Glomerular endothelial cell (primary cell): ENCODE measurements at places on chromosomes 5 and 9. TPM values are rescaled to one million over a fixed set of nuclear protein-coding genes. Genes with fewer than 3 reads are reported as not detected.

Gene PCDHGA9
- 3.3 and 4.5 TPM in 2 replicates for total RNA-seq

Gene PCDHA4
- total RNA-seq, result 0.29 TPM in 1 of 2 replicates, not detected in the other

Gene DCTN4
- total RNA-seq, result 40.2 and 47.1 TPM in 2 replicates

Gene FREM1
- total RNA-seq, result 0.06 TPM in 1 of 2 replicates, not detected in the other

Gene IQGAP2
- 2.8 and 3.6 TPM in 2 replicates for total RNA-seq

Gene ANXA2R
- total RNA-seq, result 4.1 and 11.2 TPM in 2 replicates

Gene LCN15
- 0.29 TPM in 1 of 2 replicates, not detected in the other for total RNA-seq

Gene GKAP1
- 0.78 and 1.9 TPM in 2 replicates for total RNA-seq

Gene PCDHGA10
- total RNA-seq, result 4.0 and 12.4 TPM in 2 replicates

Gene CACFD1
- total RNA-seq, result 8.3 and 12.3 TPM in 2 replicates

Gene SPDL1
- total RNA-seq, result 15.3 and 23.6 TPM in 2 replicates

Gene CYSRT1
- 0.41 and 0.78 TPM in 2 replicates for total RNA-seq

Gene SVEP1
- 0.05 and 0.06 TPM in 2 replicates for total RNA-seq

Gene RAB3C
- total RNA-seq, result 1.4 and 4.2 TPM in 2 replicates

Gene NOTCH1
- total RNA-seq, result 114 and 284 TPM in 2 replicates

Gene SCGB3A2
- not detected in 2 replicates for total RNA-seq

Gene SIT1
- total RNA-seq, result not detected in 2 replicates

Gene DBH
- total RNA-seq, result not detected in 2 replicates

Gene SOWAHA
- total RNA-seq, result not detected in 2 replicates

Gene SLC6A3
- total RNA-seq, result not detected in 2 replicates

Gene OGN
- total RNA-seq, result not detected in 2 replicates

Gene SPINK4
- total RNA-seq, result not detected in 2 replicates

Gene PDGFRB
- 5.1 and 13.0 TPM in 2 replicates for total RNA-seq

Gene SPATA31C1
- not detected in 2 replicates for total RNA-seq

Gene DNAJB5
- 14.1 and 17.6 TPM in 2 replicates for total RNA-seq

Gene SH3RF2
- 4.0 and 6.5 TPM in 2 replicates for total RNA-seq

Gene CLIC3
- 0.29 and 2.3 TPM in 2 replicates for total RNA-seq

Gene USP20
- total RNA-seq, result 19.9 and 23.7 TPM in 2 replicates

Gene PCBD2
- total RNA-seq, result 5.7 and 6.5 TPM in 2 replicates

Gene LRRC26
- not detected in 2 replicates for total RNA-seq

Gene GRM6
- total RNA-seq, result not detected in 2 replicates

Gene OLFML2A
- total RNA-seq, result 4.0 and 5.7 TPM in 2 replicates

Gene TNC
- 27.0 and 56.0 TPM in 2 replicates for total RNA-seq

Gene SPINK7
- not detected in 2 replicates for total RNA-seq

Gene FTMT
- total RNA-seq, result not detected in 2 replicates

Gene PCDHB14
- 1.6 and 6.7 TPM in 2 replicates for total RNA-seq

Gene SLC25A48
- total RNA-seq, result not detected in 2 replicates
